ENCODE measurements at places on chromosomes 3 and 15. TPM values are rescaled to one million over a fixed set of nuclear protein-coding genes. Genes with fewer than 3 reads are reported as not detected.
A peak's percentile ranks its signal among the peaks of the same experiment; 100 is the strongest.

The MESP1 gene
- total RNA-seq: not detected

The CRYBG3 gene
- 9.4 TPM for total RNA-seq

The PCOLCE2 gene
- 32.5 TPM for total RNA-seq

The PLA2G4B gene
- total RNA-seq: 2.0 TPM

The CCR2 gene
- not detected for total RNA-seq

The POTEB3 gene
- not detected for total RNA-seq

The SLC28A1 gene
- total RNA-seq: not detected

The GRAMD1C gene
- total RNA-seq: 10.7 TPM

The TNFAIP8L3 gene
- not detected for total RNA-seq

The TTLL13 gene
- not detected for total RNA-seq

- DNase-seq: no peak
- H3K4me1 ChIP-seq: peaks cover 6% of the 10 kb centered on the region
- H3K27me3 ChIP-seq: no peaks in the 10 kb centered on the region
- H3K4me3 ChIP-seq: no peak overlapping the region
- no peaks in the 10 kb centered on the region for H3K36me3 ChIP-seq
Measured at GRCh38 chr15:31261266-31262142, 65.1 kb upstream of the KLF13 start.

- H3K27me3 ChIP-seq: no peaks in the 10 kb centered on the region
- H3K4me1 ChIP-seq: peaks cover 18% of the 10 kb centered on the region
- DNase-seq: no peak
- H3K27ac ChIP-seq: no peak overlapping the region
- no peak overlapping the region for H3K4me3 ChIP-seq
- no peaks in the 10 kb centered on the region for H3K36me3 ChIP-seq
Measured at GRCh38 chr15:85314146-85314545, 66.3 kb upstream of the AKAP13 start.

DNA sequence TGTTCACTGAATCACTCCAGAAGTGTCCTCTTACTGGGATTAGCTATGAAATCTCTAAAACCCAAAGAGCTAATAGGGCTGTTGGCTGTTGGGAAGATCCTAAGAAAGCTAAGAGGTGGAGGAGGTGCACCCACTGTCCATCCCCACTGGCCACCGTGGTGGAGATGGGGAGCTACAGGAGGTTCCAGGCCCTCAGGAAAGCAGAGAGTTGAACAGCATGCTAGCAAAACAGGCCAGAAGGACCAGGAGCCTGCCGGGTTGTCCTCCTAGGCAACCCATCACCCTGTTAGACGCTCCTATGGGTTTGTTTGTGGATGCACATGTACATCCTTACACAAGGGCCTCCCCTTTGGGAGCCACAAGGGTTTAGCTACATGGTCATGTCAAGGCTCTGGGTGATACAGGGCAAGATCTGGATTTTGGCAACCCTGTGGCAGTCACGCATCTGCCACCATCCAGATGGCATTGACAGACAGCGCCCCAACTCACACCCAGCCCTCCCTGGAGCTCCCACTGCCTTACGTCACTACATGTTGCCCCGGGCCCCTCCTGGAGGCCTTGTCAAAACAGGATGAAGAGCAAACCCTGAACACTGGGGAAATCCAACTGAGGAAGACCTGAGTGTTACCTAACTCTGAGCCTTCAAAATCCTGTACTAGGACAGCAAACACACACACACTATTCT is 208.1 kb downstream of the SLCO3A1 start:
- no peak overlapping the region for H3K4me3 ChIP-seq
- DNase-seq: no peak
- H3K27me3 ChIP-seq: no peaks in the 10 kb centered on the region
- no peaks in the 10 kb centered on the region for H3K4me1 ChIP-seq

- H3K27me3 ChIP-seq: no peaks in the 10 kb centered on the region
- no peak overlapping the region for H3K4me3 ChIP-seq
- DNase-seq: no peak
- H3K4me1 ChIP-seq: peaks cover 34% of the 10 kb centered on the region
Measured at GRCh38 chr15:81751256-81751655, 294.6 kb downstream of the MEX3B start.

GRCh38 chr3:43012174-43012573 is 33.1 kb downstream of the GASK1A start:
- H3K36me3 ChIP-seq: no peaks in the 10 kb centered on the region
- no peak overlapping the region for H3K27ac ChIP-seq
- DNase-seq: no peak
- no peaks in the 10 kb centered on the region for H3K27me3 ChIP-seq

DNA sequence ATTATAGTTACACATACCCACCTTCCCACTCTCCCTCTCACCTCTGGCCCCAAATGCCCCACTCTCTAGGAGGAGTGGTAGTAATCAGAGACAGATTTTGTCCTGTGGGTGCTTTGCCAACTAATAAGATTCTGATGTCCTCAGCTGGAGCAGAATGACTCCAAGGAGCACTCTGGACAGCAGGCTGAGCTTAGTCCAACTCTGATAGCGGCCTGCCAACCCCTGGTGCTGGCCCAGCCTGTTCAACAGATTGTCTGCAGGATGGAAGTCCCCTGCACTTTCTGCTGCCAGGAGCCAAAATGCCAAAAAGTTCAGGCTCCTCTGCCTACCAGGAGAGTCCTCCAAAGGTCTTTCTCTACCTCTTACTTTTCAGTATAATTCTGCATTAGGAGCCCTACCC is 160.5 kb upstream of the UMPS start:
- H3K36me3 ChIP-seq: no peaks in the 10 kb centered on the region

DNA sequence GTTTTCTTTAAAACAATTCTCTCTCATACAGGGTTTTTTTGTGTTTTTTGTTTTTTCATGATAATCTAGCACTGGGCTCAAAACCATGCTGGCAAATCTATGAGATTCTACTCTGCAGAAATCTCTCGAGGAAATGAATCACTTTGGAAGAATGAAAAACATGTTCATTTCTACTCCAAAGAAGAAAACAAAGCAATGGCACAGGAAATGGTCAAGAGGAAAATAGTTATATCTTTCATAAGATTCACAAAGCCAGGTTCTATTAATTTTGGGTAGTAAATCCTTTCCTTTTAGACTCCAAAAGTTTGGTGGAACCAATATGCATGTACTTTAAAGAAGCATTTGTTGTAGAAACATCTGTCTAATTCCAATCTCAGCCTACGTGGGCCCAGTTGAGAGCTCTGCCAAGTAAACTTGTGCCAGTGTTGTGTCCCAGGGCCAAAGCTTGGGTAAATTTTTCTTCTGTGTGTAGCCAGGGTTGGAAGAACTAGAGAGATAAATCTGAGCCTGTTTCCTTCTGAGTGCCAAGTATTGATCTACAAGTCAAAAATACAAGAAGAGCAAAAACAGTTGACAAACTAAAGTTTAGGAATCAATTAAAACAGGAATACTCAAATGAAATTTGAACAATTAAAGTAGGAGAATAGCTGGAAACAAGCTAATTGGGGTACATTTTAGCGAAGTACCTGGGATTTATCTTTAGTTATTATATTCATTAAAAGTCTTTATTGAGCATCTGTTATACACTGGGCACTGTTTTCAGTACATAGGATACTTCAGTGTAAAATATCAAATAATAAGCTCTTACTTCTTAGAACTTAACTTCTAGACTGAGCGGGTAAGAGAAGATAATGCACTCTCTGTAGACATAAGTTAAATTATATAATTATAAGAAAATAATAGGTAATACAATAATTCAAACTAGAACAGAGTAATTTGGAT is 657.5 kb upstream of the NECTIN3 start:
- no peak overlapping the region for H3K27ac ChIP-seq
- H3K27me3 ChIP-seq: no peaks in the 10 kb centered on the region
- DNase-seq: no peak
- H3K36me3 ChIP-seq: no peaks in the 10 kb centered on the region

DNA sequence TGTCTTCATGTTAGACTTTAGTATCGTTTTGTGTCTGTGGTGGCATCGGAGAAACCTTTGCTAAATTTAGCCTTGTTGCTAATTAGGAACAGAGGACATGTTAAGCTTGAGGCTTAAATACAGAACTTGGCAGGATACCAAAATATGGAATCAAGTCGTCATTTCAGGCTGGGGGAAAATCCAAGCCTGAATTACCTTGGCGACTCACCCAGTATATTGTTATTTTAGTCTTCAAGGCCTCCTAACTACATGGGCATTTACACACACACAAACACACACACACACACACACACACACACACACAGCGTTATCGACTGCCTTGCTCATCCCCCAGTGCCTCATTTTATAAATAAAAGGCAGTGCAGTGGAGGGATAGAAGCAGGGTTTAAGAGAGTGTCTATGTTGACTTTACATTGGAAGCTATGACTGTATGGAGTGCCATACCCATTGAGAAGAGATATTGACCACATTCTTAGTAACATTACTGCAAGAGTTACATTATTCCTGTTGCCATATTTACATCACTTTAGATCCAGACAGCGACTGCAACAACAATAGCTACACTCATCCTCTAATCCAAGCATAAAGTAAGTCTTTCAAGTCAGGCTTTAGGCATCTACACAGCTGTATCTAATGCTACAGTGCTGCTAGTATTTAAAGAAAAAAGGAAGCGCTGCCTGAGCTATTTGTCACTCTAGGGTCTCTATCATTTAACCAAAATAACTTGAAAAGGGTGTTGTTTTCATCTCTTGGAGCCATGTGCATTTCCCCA is 210.8 kb upstream of the SEMA6D start:
- no peaks in the 10 kb centered on the region for H3K4me1 ChIP-seq
- no peaks in the 10 kb centered on the region for H3K27me3 ChIP-seq
- no peak overlapping the region for H3K4me3 ChIP-seq
- H3K27ac ChIP-seq: no peak overlapping the region

DNA sequence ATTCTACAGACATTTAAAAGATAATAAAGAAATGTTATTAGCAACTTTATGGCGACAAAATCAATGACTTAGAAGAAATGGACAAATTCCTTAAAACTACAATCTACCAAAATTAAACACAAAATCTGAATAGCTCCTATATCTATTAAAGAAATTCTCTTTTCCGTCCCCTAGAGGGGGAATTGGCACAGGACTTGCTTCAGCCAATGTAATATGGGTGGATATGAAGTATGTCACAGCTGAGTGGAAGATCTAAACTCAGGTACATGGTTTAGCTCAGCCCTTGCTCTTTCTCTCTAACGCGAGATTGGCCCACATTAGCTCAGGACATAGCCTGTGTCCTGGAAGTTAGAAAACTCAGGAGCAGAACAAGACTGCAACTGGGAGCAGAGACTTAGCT is 79.3 kb downstream of the DNAH12 start:
- no peaks in the 10 kb centered on the region for H3K27me3 ChIP-seq
- H3K27ac ChIP-seq: no peak overlapping the region
- no peaks in the 10 kb centered on the region for H3K4me1 ChIP-seq
- DNase-seq: no peak
- H3K36me3 ChIP-seq: no peaks in the 10 kb centered on the region
- H3K4me3 ChIP-seq: no peak overlapping the region

GRCh38 chr15:90086868-90087268 is 15.4 kb downstream of the IDH2 start:
- no peaks in the 10 kb centered on the region for H3K27me3 ChIP-seq
- H3K4me1 ChIP-seq: peaks cover 7% of the 10 kb centered on the region
- no peak overlapping the region for H3K27ac ChIP-seq
- peak; percentile 59 for DNase-seq

- H3K36me3 ChIP-seq: no peaks in the 10 kb centered on the region
- peaks cover 34% of the 10 kb centered on the region for H3K4me1 ChIP-seq
- DNase-seq: no peak
- no peaks in the 10 kb centered on the region for H3K27me3 ChIP-seq
Measured at GRCh38 chr3:152309535-152310307, 41.0 kb downstream of the MBNL1 start.

DNA sequence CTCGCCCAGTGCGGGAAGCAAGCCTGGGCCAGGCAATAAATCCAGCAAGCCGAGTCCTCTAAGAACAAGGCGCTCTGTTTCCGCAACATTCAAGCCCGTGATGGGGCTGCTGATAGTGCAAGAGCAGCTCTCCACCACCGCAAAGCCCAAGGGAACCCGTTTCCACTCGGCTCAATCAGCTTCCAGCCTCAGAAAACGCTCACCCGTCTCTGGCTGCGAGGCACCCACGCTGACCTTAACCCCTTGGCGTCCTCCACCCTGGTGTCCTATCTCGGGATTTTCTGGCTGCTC is 17.8 kb downstream of the SPATA12 start:
- peak; percentile 64 for DNase-seq
- no peaks in the 10 kb centered on the region for H3K36me3 ChIP-seq
- peaks cover 4% of the 10 kb centered on the region for H3K4me1 ChIP-seq
- H3K4me3 ChIP-seq: peak overlapping the region; percentile 76
- no peak overlapping the region for H3K27ac ChIP-seq

- no peak for DNase-seq
- H3K4me3 ChIP-seq: no peak overlapping the region
- H3K27ac ChIP-seq: no peak overlapping the region
- peaks cover 19% of the 10 kb centered on the region for H3K27me3 ChIP-seq
- peaks cover 24% of the 10 kb centered on the region for H3K4me1 ChIP-seq
Measured at GRCh38 chr15:78679089-78679511, 38.1 kb upstream of the CHRNB4 start.

DNA sequence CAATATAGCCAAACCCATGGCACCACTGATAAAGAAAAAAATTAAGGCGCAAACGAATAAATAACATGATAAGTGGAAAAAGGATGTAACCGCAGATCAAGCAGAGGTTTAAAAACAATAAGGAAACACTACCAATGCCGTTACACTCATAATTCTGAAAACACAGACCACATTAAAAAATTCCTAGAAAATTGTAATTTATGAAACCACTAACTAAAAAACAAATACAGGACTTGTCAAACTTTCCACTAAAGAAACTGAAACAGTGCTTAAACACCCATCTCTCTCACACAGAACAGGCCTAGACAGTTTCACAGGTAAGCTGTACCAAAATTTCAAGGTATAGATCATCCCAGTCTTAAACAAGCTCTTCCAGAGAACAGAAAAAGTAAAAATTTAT is 28.4 kb downstream of the PCSK6 start:
- no peak overlapping the region for H3K4me3 ChIP-seq
- no peaks in the 10 kb centered on the region for H3K36me3 ChIP-seq
- H3K27me3 ChIP-seq: no peaks in the 10 kb centered on the region
- H3K4me1 ChIP-seq: no peaks in the 10 kb centered on the region
- DNase-seq: no peak
- no peak overlapping the region for H3K27ac ChIP-seq

DNA sequence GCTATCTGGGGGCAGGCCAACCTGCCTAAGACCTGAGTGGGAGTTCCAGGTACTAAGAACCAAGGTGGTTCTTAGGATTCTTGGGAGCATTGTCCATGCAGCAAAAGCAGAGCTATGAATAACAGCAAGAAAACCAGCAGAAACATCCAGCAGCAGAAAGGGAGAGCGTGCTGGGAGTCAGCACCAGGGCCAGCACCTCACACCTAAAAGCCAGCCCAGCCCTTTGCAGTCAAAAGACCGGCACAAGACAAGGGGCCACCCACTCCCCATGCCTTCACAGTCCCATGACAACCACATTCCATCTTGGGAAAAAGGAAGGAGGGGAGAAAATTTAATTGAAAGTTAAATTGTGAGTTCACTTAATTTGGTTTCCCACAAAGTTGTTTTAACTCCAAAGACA is 364.9 kb downstream of the AGBL1 start:
- no peaks in the 10 kb centered on the region for H3K4me1 ChIP-seq
- DNase-seq: peak; percentile 63
- H3K27me3 ChIP-seq: no peaks in the 10 kb centered on the region

DNA sequence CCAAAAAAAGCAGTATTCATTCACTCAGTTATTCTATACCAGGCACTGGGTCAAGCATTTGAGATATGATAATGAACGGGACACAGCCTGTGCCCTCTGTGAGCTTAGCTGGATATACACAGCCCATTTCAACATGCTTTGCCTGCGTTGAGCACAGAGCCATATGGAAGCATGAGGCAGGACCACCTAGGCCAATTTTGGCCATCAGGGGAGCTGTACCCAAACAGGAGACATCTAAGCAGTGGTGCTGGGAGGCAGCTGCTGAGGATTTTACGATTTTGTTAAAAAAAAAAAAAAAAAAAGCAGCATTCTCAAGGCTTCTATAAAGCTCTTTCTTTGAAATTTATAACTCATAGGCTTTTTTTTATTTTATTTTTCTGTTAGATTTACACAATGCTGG is 87.2 kb upstream of the SLC2A2 start:
- no peaks in the 10 kb centered on the region for H3K36me3 ChIP-seq
- no peak overlapping the region for H3K27ac ChIP-seq
- DNase-seq: peak; percentile 54
- no peaks in the 10 kb centered on the region for H3K4me1 ChIP-seq
